ENCODE measurements at places on chromosomes 7 and 10.

GRCh38 chr10:96683065-96683464, 37.2 kb downstream of the PIK3AP1 start:
- DNase-seq = no peak

GRCh38 chr7:130065500-130066152, 4.7 kb upstream of the KLHDC10 start:
- no peak for DNase-seq

- DNase-seq = peak; percentile 83
Observed at GRCh38 chr7:45917658-45918057, 3.4 kb downstream of the IGFBP3 start.

DNA sequence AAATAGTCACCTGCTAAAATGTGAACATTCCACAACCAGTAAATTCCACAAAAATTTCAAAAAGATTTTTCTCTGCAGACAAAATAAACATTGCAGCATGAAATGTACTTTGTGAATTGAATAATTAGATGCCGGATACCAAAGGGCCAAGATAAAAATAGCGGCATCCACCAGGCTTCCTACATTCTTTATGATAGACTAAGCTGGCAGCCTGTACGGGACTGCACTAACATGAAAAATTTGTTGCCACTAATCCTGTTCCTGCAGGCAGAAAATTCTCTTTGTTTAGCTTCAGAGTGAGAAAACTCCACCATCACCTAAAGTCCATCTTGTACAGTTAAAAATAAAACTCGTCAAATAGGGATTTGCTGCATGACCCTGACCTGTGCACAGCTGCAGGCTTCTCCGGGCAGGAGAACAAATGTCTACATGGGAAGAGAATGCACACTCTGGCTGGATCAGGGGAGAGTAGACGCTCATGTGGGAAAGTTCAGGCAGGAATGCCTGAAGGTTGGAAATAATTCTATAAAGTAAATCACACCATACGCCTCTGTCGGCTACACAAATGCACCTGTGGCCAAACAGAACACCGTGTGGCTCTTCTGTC, 15.6 kb upstream of the ADO start:
- DNase-seq = no peak

- DNase-seq = no peak
Observed at GRCh38 chr7:44239361-44239760, 38.6 kb downstream of the YKT6 start.

DNA sequence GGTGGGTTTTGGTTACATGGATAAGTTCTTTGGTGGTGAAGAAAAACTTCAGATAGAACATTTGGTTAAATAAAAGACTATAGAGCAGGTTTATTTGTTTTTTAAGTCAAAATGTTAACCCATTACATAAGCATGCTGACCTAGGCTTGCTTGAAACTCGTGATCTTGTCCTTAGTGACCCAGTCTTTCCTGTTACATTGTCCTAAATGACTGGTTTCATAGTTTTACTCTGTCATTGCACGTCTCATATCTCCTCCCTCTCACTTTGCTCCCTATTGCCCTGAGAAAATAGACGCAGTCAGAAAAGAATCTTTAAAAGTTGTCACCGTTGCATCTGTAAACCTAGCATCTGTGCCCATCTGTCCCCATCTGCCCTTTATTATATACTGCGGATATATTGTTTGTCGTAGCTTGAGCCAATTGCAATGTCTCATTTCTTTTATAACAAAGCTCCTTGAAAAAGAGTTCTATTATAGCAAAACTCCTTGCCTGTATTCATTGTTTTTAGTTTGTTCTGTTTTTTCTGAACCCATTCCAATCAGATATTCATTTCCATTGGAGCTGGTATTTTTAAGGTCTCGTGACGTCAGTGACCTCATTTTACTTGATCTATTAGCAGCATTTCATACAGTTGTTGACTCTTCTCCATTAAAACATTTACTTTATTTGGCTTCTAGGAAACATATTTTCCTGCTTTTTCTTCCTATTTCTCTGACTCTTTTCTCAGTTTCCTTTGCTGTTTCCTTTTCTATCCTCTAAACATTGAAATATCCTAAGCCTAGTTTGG, 57.3 kb downstream of the HELLS start:
- DNase-seq = no peak

DNA sequence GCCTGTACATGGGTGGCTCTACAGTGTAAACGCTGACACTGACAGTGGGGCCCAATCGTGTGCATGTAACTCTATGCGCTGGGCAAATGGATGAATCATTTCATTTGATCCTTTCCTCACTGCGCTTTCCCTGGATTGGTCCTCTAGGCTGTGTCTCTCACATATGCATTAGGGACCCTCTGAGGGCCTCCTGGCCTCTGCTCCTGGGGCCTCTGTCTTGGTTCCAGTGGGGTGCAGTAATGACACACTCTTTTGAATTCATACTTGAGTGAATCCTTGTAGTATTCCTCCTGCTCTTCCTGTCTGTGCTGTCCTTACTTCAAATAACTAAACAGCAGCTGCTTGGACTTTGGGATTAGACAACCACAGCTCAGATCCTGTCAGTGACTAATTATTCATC, 176.5 kb upstream of the ADO start:
- DNase-seq = peak; percentile 53

- DNase-seq = no peak
Observed at GRCh38 chr10:79308016-79308415, 39.3 kb upstream of the PPIF start.

DNA sequence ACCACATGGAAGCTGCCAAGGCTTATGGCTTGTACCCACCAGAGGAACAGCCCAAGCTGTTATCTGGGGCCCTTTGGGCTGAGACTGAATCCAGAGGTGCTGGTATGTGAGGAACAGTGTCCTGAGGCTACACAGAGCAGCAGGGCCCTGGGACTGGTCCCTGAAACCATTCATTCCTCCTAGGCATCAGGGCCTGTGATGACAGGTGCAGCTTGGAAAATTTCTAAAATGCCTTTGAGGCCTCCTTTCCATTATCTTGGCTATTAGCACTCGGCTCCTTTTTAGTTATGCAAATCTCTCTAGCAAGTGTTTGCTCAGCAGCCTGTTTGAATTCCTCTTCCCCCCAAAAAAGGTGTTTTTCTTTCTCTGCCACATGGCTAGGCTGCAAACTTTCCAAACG, 1151.7 kb upstream of the LRRN3 start:
- no peak for DNase-seq

- DNase-seq = peak; percentile 47
Observed at GRCh38 chr7:69018200-69018599, 580.1 kb upstream of the AUTS2 start.

All from NCI-H82 (cell line).